ENCODE measurements at places on chromosomes 6 and 20.

DNA sequence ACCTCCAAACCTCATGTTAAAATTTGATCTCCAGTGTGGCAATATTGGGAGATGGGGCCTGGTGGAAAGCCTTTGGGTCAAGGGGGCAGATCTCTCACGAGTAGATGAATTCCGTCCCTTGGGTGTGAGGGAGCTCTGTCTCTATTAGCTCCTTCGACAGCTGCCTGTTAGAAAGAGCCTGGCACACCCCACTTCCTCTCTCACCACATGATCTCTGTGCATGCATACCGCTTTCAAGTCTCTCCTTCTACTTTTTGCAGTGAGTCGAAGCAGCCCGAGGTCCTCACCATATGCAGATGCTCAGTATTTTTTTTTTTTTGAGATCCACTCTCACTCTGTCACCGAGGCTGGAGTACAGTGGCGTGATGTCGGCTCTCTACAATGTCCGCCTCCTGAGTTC, 176.9 kb downstream of the SYNDIG1 start:
- no peaks in the 10 kb centered on the region for H3K4me1 ChIP-seq
- H3K27me3 ChIP-seq, result peaks cover 13% of the 10 kb centered on the region
- H3K27ac ChIP-seq, result no peak overlapping the region
- no peaks in the 10 kb centered on the region for H3K36me3 ChIP-seq

DNA sequence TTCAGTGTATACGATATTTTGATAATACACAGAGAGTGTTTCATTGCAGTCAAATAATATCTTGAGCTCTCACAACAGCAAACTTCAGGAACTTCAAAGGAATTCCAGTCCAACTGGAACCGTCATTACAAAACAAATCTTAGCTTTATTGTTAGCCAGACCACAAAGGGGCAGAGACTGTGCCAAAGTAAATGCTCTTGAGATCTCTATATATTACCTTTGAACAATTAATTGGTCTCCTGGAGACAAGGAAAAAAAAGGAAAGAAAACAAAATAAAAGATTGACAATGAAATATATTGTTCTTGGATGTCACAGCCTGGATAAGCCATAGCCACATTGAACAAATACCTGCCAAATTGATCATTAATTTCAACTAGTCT, 70.0 kb downstream of the FOXC1 start:
- no peak overlapping the region for H3K27ac ChIP-seq
- H3K27me3 ChIP-seq, result no peaks in the 10 kb centered on the region
- H3K4me1 ChIP-seq, result no peaks in the 10 kb centered on the region
- no peak for DNase-seq

- H3K36me3 ChIP-seq, result no peaks in the 10 kb centered on the region
- H3K27me3 ChIP-seq, result no peaks in the 10 kb centered on the region
- no peaks in the 10 kb centered on the region for H3K4me1 ChIP-seq
- no peak overlapping the region for H3K4me3 ChIP-seq
Measured at GRCh38 chr6:161476711-161477110, 202.8 kb upstream of the AGPAT4 start.

GRCh38 chr6:41887331-41887751, 7.8 kb downstream of the USP49 start:
- no peak overlapping the region for H3K4me3 ChIP-seq
- H3K27ac ChIP-seq, result no peak overlapping the region
- no peaks in the 10 kb centered on the region for H3K27me3 ChIP-seq
- no peaks in the 10 kb centered on the region for H3K36me3 ChIP-seq

DNA sequence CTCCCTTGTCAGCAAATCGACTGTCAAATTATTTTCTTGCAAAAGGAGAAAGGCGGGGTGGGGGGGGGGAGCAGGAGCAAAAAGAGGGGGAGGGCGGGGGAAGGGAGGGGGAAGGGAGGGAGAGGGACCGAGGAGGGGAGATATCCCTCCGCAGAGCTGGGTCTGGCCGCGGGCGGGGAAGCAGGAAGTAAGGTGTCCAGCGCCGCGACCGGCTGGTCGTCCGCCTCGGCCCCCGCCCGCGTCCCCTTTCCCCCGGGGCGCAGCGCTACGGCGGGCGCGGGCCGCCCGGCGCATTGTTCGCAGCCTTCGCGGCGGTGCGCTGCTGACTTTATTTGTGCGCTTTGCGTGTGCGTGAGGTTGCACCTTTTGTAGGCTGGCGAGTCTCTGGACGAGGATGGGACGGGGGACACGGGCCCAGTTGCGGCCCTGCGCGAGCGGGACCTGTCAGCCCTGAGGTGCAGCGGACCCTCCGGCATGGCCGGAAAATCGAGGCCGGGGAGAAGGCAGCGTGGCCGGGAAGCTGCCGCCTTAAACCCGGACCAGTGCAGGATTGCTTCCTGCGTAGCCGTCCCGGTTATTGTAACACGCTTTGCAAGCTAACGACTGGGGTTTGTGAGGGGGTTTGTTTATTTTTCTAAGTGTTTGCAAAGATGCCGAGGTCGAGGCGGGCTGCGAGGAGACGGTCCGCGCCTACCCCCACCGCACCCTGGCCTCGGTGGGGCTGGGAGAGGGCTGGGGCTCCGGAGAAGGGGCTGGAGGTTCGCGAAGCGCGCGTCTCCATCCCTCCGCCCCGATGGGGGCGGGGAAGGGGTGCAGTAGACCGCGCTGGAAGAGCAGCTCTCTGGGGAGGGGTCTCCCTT, 675 bp upstream of the TRERF1 start:
- peak overlapping the region; percentile 93 for H3K27ac ChIP-seq
- peak overlapping the region; percentile 96 for H3K4me3 ChIP-seq
- peaks cover 10% of the 10 kb centered on the region for H3K27me3 ChIP-seq
- peak; percentile 82 for DNase-seq

DNA sequence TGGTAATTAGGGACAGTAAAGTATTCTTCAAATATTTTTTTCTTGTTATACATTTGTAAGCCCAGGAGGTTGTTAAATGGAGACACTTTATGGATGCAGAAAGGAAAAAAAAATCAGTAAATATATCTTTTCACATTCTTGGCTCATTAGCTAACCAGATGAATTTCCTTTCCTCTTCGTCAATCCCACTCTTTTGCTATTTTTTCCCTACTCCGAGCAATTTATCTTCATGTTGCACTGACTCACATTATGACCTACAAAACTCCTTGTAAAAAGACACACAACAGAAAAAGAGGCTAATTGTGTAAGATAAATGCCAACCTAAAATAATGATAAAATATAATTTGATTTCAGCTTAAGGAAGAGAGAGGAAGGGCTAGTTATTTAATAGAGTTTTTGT, 472.9 kb upstream of the ZNF337 start:
- no peaks in the 10 kb centered on the region for H3K27me3 ChIP-seq
- no peak for DNase-seq
- H3K27ac ChIP-seq, result no peak overlapping the region
- no peaks in the 10 kb centered on the region for H3K4me1 ChIP-seq
- no peaks in the 10 kb centered on the region for H3K36me3 ChIP-seq

DNA sequence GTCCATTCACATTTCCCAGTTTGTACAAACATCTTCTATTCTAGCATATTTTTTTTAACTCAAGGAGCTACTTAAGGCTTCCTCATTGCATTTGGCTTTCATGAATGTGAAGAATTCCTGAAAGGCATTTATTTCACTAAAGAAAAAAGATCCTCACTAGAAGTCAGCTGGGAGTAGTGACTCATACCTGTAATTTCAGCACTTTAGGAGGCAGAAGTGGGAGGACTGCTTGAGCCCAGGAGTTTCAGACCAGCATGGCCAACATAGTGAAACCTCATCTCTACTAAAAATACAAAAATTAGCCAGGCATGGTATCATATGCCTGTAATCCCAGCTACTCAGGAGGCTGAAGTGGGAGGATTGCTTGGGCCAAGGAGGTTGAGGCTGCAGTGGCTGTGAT, 30.9 kb upstream of the XRN2 start:
- peaks cover 20% of the 10 kb centered on the region for H3K27me3 ChIP-seq
- no peak overlapping the region for H3K4me3 ChIP-seq
- DNase-seq, result no peak
- H3K36me3 ChIP-seq, result no peaks in the 10 kb centered on the region
- no peak overlapping the region for H3K27ac ChIP-seq

Measured in activated T-cell treated with anti-CD3 and anti-CD28 coated beads, Interleukin-2, amount 50 U/mL, for 24 hours (primary cell).